ENCODE measurements at places on chromosomes 4 and X.
A peak's percentile ranks its signal among the peaks of the same experiment; 100 is the strongest.

DNA sequence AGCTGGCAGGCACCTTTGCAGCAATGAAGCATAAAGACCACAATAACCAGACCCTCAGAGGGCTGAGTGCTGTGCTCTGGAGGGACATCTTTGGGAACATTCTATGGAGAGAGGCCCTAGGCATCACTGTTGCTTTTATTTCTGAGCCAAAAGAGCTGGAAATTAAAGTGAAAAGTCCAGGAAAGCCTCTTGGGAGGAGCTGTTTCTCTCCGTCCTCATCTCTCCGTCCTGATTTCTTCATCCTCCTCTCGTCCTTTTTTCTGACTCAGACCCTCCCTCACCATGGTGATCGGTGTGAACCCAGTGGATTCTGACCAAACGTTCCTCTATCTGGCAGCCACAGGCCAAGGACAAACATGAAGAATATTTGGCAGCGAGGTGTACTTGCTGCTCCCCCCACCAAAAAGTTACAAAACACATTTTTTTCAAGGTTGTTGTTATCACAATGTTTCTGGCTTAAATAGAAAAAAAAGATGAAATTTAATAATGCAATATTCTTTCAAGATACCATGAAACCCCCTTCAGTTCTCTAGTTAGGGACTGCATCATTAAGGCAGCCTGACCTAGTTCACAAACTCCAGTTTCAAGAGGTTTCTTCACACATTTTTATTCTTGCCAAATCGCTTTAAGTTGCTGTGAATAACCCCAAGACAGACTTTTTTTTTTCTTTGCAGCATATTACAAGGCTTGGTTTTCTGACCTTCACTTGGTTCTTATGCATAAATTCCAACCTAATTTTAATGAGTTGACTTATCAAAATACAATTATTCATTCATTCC is 80.2 kb downstream of the SCD5 start:
- no peak for DNase-seq

GRCh38 chr4:77308843-77309242 is 151.8 kb downstream of the CCNG2 start:
- DNase-seq = peak; percentile 25

DNA sequence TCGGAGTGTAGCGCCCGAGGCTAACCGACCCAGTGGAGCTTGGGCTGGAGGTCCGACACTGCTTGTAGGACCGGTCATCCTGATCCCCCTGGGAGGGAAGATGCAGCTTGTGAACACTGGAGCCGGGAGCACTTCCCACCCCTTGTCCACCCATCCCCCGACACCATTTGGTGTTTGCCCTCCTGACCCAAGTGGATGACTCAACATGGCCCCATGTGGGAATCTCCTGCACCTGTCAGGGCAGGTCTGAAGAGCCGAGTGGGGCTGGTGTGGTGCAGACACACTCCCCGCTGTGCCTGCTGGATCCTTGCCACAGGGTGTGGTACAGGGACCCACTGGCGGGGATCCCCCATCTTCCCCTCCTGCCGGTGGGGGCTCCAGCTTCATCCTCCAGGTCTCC is 90.0 kb upstream of the AFAP1 start:
- DNase-seq = no peak

- DNase-seq = no peak
Measured at GRCh38 chrX:22081475-22082092, 49.5 kb downstream of the PHEX start.

DNA sequence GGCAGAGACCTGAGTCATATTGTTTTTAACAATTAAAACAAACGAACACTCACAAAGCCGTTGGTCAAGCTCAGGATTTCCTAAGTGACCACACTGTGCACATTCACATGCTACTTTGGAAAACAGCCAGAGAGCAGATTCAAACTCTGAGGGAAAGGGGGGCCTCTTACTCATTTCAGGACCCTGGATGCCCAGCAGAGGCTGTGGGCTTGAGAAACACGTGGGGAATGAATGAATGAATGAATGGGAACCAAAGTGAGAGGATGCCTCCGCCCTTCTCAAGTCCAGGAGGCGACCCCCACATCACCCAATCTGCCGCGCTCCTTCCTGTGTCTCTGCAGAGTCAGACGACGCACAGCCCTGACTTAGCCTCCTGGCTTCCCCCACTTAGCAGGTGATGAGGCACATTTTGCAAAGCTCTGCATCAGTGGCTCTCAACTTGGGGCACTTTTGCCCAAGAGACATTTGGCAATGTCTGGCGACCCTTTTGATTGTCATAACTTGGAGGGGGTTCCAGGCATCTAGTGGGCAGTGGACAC is 76.0 kb downstream of the ABLIM2 start:
- no peak for DNase-seq

GRCh38 chr4:1044469-1045192 is 33.2 kb downstream of the FGFRL1 start:
- no peak for DNase-seq

GRCh38 chr4:113869743-113870375 is 108.3 kb upstream of the CAMK2D start:
- no peak for DNase-seq

GRCh38 chrX:70033348-70034051 is 16.2 kb downstream of the AWAT2 start:
- no peak for DNase-seq

DNA sequence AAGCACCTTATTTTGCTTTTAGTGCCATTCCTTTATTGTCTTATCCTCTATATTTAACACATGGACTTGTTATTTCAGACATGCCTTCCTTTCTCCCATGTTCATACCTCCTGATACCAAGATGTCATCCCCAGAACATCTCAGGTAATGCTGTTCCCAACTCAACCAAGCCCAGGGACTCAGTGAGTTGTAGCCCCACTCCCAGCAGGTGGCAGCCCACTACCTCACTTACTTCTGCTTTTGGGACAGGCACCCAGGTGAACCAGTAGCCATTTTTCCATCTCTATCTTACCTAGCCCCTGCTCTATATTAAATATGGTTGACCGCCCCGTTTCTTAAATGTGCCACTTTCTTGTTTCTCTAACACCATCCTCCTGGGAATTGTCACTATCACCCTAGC is 199.0 kb downstream of the DCHS2 start:
- DNase-seq = no peak

GRCh38 chr4:145326491-145326890 is 146.1 kb upstream of the OTUD4 start:
- no peak for DNase-seq

- no peak for DNase-seq
Measured at GRCh38 chrX:121028419-121028818, 19.0 kb upstream of the GLUD2 start.

DNA sequence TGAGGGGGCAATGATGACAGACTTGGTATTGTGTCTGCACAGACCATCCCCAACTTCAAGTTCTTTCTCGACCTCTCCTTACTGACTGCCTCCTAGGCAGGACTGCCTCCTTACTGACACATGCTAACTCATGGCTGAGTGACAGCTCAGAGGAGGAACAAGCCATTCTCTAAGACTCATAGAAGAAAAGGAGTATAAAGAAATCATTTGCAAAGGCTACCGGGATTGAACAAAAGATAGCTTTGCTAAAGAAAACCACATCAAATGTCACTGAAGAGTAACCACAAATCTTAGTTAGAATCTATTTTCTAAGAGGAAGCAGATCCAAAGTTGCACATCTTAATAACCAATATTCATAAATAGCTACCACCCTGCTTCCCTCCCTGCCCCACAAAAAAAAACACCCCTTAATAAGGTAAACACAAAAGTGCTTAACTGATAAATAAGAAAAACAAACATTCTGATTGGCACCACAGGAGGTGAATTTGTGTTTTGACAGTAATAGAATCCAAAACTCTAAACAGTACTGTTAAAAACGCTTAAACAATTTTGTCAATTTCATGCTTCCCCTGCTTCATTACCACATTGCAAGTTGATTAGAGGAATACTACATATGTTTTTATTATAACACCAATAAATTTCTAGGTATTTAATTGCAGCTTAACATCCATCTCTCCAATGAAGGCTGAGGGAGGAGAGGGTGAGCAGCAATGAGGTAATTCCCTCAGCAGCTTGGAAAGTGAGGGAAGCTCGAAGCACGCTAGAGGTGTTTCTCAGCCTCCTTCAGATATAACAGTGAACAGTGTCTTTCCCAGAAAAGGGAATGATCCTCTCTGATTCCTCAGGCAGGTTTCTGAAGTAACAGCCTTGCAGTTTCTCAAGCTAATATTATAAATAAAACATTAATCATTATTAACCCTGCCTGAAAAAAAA is 160.0 kb downstream of the HNRNPD start:
- no peak for DNase-seq

GRCh38 chr4:117692538-117692937 is 341.7 kb upstream of the NDST3 start:
- DNase-seq = no peak

DNA sequence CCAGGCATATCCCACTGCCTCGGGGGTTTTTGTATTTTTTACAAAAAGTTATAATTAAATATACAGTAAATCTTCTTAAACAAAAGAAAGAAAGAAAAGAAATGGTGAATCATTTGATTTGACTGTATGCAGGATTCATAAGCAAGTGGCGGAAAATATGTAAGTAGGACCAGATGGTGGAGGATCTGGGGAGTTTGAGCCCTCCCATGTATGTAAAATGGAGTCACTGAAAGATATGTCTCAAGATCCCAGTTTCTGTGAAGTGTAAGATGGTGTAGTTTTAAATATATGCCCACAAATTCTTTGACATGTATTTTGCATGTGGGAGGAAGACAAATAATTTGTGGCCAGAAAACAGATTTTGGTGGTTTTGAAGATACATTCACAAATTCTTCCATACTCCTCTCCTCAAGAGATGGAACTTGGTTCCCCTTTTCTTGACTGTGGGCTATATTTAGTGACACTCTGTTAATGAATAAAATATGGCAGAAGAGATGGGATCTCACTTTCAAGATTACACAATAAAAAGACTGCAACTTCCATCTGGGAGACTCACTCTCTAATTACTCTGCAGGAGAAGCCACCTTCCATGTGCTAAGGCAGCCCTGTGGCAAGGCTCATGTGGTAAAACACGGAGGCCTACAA is 133.6 kb upstream of the S100G start:
- no peak for DNase-seq

GRCh38 chrX:18983666-18984380 is at the start of gene PHKA2:
PHKA2 (minus strand) TSS chrX:18984114; CDS start chrX:18983932, 182 bp downstream.
- DNase-seq = no peak

GRCh38 chr4:102564399-102565059 is 63.4 kb downstream of the NFKB1 start:
- DNase-seq = peak; percentile 41

- DNase-seq = peak; percentile 20
Measured at GRCh38 chr4:179989975-179990374, 2253.2 kb upstream of the TENM3 start.

DNA sequence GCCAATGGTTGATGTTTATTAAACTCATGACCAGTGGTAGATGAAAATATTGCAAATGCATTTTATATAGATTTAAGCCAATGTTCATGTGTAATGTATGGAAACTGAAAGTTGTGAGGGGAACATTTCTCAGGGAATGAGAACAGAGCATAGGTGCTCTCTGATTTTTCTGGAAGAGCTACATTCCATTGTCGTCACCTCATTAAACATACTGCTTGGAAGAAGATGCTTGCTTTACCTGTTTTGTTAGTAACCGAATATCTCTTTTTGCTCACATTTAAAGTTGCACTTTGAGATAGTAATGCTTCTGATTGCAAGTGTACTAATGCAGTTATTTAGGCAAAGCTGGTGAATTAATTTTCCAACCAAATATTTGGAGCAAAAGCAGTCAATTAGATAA is 93.8 kb upstream of the CLCN4 start:
- no peak for DNase-seq

- no peak for DNase-seq
Measured at GRCh38 chr4:30181918-30182317, 538.3 kb upstream of the PCDH7 start.

DNA sequence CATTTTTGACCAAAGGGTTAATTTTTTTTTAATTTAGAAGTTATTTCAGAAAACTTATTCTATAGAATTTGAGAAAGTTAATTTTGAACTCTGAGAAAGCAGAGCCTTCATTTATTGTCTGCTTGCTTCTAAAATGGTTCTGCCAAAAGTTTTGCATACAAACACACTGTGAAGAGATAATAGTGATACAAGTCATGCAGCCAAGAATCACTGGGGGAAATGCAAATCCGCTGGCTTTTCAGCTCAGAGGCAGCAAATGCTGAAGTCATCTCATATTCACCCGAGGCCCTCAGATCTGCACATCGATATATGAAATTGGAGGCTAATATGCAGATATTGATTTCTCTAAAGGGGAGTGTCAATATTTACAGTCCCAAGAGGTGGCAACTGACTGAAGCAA is 186.2 kb downstream of the KIT start:
- no peak for DNase-seq

GRCh38 chrX:23664496-23664895 is 2.8 kb upstream of the PRDX4 start:
- no peak for DNase-seq

GRCh38 chr4:118087366-118087765 is 53.1 kb downstream of the NDST3 start:
- DNase-seq = no peak

- no peak for DNase-seq
Measured at GRCh38 chrX:107894038-107894437, 68.4 kb downstream of the MID2 start.

- DNase-seq = no peak
Measured at GRCh38 chr4:7752649-7753048, 187.0 kb downstream of the AFAP1 start.

DNA sequence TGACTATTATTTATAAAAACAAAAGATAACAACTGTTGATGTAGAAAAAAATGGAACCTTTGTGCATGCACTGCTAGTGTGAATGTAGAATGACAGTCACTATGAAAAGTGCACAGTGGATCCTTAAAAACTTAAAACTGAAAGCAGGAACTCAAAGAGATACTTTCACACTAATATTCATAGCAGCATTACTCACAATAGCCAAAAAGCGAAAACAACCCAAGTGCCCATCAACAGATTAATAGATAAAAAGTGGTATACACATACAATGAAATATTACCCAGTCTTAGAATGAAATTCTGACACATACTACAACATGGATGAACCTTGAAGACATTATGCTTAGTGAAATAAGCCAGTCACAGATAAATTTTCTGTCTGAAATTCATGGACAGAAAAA is 23.8 kb downstream of the CENPC start:
- no peak for DNase-seq

DNA sequence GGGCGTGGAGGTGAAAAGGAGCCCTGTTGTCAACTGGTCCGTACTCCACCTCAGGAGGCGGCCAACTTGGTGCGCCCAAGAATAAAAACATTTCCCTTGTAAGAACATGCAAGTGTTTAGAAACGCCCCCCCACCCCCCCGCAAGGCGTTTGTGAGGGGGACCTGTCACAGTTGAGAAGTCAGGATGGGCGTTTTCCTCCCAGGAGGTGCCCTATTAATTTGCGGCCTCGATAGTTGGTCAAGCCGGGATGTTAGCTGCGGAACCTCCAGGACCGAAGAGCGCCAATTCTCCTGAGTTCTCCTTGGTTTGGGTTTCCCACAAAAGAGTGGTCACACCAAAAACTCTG is 651 bp upstream of the SAP30 start:
- DNase-seq = no peak
